GDM1 (cell line): ENCODE measurements at places on chromosomes 12 and 14.
A peak's percentile ranks its signal among the peaks of the same experiment; 100 is the strongest.

DNA sequence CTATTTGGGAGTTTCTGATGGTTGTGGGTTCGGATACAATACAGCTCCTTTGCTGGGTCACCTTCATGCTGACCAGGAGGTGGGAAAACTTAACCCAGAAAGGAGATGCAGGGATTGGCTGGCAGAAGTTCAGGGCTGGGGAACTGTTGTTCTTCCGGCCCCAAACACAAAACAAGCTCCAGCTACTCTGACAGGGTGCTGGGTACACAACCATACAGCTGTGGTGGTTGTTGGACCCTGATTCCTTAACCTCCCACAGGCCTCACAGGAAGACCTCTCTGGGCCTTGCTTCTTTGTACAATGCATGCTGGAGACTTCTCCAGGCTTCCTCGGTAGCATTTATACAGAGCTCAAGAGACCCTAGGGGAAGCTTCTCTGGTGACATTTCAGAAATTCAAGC, 47.6 kb downstream of the CPM start:
- DNase-seq = no peak

GRCh38 chr12:92987846-92988621, 58.9 kb upstream of the EEA1 start:
- no peak for DNase-seq

GRCh38 chr12:110688446-110689280, at the start of gene HVCN1:
Gene HVCN1, minus strand, starts transcription at chr12:110689115. Its CDS starts 5,870 bp downstream, at chr12:110683245.
- DNase-seq = no peak

DNA sequence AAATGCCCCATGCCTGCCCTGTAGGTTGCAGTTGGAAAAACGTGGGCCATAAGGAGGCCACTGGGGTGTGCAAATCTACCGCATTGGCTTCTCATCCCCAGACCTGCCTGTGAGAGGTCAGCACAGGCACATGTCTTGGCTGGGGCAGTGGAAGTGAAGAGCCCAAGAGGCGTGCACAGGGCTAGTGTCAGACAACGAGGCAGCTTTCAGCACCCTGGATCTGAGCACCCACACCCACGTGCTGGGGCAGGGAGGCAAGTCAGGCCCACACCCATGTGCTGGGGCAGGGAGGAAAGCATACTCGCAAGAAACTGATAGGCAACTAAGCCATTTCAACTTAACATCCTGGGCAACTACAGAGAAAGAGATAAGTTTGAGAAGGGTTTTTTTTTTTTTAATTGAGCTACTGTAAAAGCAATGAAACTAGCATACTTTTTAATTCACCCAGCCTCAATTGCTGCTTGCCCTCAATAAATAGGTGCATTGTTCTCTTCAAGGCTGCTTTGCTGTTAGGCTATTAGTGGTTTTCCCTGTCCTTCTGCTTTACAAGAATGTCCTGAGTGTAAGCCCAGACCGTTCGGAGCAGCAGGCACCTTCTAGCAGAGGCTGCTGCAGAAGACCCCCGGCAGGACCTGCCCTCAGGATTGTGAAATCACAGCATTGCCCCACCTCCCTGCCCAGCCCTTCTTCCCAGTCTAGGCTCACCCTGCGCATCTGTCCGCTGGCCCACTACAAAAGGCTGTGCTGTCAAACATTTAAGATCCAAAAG, 355.3 kb upstream of the FKBP4 start:
- no peak for DNase-seq

GRCh38 chr14:24195186-24196070, at the start of gene TM9SF1:
Gene TM9SF1, minus strand, starts transcription at chr14:24195441. Its CDS starts 422 bp downstream, at chr14:24195019.
- peak; percentile 86 for DNase-seq

DNA sequence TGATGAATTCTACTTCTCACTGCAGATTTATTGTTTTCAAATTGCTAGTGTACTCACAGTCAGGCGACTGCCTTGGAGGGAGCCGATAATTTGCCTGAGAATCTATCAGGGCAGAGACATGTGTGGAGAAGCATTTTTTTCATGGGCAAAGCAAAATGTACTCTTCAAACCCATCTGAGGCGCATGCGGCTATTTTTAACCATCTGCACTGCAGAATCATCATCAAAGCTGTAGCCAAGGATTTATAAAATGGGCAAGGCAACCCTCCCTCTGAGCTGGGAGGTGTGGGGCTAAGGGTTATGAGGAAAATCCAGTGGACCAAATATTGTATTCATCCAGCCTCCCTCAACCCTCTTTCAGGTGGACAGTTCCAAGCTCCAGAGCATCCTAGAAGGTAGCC, 37.7 kb downstream of the BEST3 start:
- no peak for DNase-seq

DNA sequence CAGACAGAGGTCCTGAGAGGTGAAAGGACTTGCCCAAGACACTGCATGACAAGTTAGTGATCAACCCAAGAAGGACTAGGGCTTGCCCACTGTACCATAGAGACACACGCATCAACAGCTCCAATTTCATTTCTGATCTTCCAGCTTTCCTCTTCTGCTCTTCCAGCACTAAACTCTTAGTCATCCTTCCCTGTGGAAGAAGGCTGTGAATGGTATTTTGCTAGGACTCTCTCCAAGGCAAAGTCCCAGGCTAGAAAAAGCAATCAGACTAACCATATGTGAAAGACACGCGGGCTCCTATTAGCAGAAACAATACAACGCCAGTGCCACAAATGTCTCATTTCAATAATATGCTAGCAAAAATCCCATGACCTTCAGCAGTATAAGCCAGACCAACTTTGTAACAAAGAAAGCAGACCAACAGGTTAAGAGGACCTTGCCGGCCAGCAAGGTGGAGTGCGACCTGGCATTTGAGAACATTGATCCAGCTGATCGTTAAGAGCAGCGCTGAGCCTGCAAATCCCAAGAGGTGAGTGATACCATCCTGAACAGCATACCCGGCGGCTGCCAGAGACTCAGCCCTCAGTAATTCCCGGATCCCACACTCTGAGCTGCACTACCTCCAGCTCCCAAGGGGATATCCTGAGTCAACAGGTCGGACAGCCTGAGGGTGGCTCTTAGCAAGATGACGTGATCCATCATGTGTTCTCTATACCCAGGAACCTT, 132.5 kb downstream of the FOXN3 start:
- no peak for DNase-seq

- DNase-seq = no peak
Observed at GRCh38 chr14:77955816-77956484, 156.0 kb downstream of the ADCK1 start.

GRCh38 chr14:32546246-32546645, 217.1 kb downstream of the AKAP6 start:
- no peak for DNase-seq
